ENCODE measurements at places on chromosomes 5 and 9.
A peak's percentile ranks its signal among the peaks of the same experiment; 100 is the strongest.

- no peak for DNase-seq
These were observed 536 bp downstream of the FEM1C start for GRCh38 chr5:115544043-115544435.

- DNase-seq, result peak; percentile 60
These were observed 11.1 kb upstream of the RXRA start for GRCh38 chr9:134314950-134315715.

- no peak for DNase-seq
These were observed 3.6 kb upstream of the IL4 start for GRCh38 chr5:132669966-132670882.

DNA sequence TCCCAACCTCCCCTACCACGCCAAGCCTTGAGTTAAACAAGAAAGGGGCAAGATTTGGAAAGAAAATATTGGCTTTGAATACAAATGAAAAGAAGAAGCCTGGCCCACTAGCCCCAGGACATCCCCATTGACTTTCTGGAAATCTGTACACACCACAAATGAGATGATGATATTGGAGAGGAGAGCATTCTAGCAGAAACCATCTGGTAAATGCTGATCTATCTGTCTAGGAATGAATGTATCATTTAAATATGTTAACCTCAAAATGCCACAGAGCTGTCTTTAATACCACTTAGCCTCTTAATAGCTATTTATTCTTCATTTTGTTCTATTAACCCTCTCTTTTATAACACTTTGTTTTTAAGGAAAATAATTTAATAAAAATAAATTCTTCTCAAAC lies 270.2 kb upstream of the PDE4D start:
- DNase-seq, result no peak

DNA sequence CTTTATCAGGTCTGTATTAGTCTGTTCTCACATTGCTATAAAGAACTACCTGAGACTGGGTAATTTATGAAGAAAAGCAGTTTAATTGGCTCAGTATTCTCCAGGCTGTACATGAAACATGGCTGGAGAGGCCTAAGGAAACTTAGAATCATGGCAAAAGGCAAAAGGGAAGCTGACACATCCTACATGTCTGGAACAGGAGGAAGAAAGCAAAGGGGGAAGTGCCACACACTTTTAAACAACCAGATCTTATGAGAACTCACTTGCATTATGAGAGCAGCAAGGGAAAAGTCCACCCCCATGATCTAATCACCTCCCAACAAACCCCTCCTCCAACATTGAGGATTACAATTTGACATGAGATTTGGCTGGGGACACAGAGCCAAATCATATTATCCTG lies 132.1 kb downstream of the PCSK1 start:
- no peak for DNase-seq

GRCh38 chr5:17406423-17406838 lies 91.6 kb upstream of the TAF11L2 start:
- no peak for DNase-seq

All from upper lobe of right lung (tissue), 1 donor.